Liver (tissue), 10 donors: ENCODE measurements at places on chromosomes 2 and 18. TPM values are rescaled to one million over a fixed set of nuclear protein-coding genes. Genes with fewer than 3 reads are reported as not detected.

MAL gene
- not detected for total RNA-seq

- no peak for DNase-seq
- no peaks in the 10 kb centered on the region for H3K4me1 ChIP-seq
- no peaks in the 10 kb centered on the region for H3K27me3 ChIP-seq
Measured at GRCh38 chr2:161604901-161605300, 19.3 kb upstream of the SLC4A10 start.

DNA sequence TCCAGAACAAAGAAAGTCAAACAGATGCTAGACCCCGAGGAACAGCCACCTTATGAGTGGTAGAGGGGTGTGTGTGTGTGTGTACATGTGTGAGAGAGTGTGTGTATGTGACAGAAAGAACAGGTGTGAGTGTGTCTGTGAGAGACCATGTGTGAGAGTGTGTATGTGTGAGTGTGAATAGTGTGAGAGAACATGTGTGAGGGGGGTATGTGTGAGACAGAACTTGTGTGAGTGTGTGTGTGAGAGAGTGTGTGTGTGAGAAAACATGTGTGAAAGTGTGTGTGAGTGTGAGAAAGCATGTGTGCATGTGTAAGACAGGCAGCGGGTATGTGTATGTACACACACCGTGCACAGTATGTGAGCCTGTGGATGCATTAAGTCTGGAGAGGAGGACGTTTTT, 214.3 kb downstream of the SP3 start:
- no peak overlapping the region for H3K4me3 ChIP-seq
- no peaks in the 10 kb centered on the region for H3K36me3 ChIP-seq
- H3K4me1 ChIP-seq: peaks cover 3% of the 10 kb centered on the region

- peak overlapping the region; percentile 47 for H3K27ac ChIP-seq
- H3K27me3 ChIP-seq: no peaks in the 10 kb centered on the region
- no peak overlapping the region for H3K4me3 ChIP-seq
- H3K36me3 ChIP-seq: no peaks in the 10 kb centered on the region
Measured at GRCh38 chr18:75249672-75250470, 39.3 kb downstream of the TSHZ1 start.
